Amniotic stem cell (primary cell): ENCODE measurements at places on chromosomes 7 and 10.

- DNase-seq: no peak
These were observed 6.9 kb upstream of the HYCC1 start for GRCh38 chr7:23020742-23021401.

DNA sequence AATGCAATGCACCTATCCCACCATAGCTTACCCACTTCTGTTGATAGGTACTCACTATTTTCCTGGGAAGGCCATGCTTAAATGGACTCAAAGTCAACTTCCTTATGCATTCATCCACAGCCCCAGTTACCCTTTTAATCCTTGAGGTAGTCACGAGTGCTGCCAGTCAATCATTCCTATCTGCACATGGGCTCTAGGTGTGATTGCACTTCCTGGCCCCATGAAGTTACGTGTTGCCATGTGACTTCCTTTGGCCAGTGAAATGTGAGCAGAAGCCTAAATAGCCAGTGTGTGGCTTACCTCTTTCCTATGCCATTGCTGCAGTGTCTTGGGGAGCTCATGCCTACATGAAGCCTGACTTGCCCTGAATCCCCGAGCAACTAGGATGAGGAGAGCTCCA is 23.5 kb upstream of the EIF5AL1 start:
- no peak for DNase-seq

DNA sequence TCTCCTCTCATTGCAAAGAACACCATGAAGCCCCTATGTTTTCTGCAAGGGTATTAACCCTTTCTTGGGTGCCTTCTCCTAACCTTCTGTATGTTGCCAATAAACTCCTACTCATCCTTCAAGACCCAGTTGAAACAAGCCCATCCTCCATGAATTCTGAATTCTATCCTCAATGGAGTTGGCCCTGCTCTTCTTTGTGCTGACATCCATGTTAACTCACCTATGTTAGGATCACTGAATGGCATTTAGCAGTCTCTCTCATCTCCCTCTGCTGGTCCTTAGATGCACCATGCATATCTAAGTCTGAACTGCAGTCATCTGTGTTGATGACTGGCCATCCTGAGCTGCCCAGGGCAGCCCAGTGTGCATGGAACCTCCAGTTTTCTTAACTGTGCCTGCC is 129.8 kb downstream of the BUB3 start:
- no peak for DNase-seq

GRCh38 chr7:104207348-104207730 is 474 bp downstream of the ORC5 start:
- DNase-seq: no peak

DNA sequence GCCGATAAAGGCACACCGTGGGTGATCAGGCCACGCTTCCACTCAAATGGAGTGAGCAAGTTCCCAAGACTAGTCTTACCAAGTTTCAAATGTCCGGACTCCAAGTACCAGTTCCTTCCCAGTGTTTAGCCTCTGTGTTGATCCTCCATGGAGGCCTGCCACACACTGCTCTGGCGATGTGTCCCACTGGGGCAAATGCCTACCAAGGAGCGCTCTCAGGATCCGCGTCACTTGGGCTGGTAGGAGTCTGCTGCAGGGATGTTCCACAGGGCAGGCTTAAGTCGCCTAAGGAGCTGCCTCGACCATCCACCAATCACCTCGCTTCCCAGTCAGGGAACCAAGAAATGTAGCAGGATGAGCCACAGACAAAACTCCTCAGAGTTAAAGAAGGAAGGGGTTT is 17.4 kb upstream of the MRLN start:
- no peak for DNase-seq

- peak; percentile 68 for DNase-seq
These were observed 159.2 kb downstream of the KCNMA1 start for GRCh38 chr10:77478247-77478961.
